AG04450 (cell line): ENCODE measurements at places on chromosomes 4 and X.

DNA sequence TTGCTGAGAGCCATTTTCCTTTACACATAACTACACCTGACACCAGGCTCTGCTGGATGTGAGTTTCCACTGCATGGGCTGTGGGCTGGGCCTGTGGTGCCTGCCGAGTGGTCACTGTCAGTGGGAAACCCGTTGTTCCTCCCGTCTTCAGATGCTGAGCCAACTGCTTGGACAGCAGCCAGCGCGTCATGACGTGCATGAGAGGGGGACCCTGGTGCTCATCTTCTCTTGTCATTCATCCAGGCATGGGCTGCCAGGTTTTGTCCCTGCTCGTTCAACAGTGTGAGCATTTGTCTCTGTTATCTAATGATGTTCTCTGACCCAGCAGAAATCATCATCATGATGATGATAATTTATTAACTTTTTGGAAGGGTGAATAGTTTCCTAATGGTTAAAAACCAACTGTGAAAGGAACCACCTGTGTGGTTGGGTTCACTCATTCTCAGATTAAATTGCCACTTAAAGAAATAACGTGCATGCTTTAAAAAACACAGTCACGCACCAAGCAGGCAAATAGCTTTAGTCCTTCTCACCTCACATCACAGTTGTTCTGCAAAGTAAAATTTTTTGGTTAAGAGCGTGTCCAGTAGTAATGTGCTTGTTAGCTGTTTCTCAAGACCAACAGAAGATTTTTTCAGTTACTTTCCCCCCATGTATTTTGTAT, 19.9 kb upstream of the CLDN34 start:
- no peak for DNase-seq

- DNase-seq, result peak; percentile 7
These were observed 64.6 kb downstream of the ANAPC4 start for GRCh38 chr4:25441519-25442117.

DNA sequence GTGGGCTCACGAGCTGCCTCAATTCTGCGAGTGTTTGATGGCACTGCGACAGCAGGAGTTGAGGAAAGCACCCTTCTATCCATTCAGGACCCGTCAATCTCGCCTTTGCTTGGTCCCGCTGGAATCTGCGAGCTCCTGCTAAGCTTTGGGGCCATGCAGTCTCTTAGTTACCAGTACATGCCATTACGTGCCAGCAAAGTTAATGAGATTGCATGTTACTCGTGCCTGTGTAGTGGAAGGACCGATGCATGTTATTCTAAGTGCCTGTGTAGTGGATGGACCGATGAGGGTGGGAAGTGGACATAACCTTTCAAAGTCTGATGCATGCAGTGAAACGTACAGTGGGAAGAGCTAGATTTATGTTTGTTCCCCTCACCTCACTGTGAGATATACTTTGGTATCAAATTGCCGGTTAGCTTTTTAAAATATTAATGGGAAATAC, 569 bp downstream of the RPS3A start:
- DNase-seq, result no peak

DNA sequence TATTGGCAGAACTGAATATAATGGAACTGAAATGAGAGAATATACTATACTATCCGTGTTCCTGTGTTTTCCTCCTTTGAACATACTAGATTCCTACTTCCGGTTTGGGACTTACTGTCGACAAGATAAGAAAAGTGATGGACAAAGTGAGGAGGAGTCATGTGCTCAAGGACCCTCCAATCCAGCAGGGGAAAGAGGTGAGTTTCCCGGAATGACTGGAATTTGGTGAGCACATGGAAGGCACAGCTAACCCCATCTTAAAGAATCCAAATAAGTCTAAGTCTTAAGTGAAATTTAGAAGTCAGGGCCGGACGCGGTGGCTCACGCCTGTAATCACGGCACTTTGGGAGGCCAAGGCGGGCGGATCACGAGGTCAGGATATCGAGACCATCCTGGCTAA, 36.6 kb upstream of the SH3D19 start:
- DNase-seq, result no peak

DNA sequence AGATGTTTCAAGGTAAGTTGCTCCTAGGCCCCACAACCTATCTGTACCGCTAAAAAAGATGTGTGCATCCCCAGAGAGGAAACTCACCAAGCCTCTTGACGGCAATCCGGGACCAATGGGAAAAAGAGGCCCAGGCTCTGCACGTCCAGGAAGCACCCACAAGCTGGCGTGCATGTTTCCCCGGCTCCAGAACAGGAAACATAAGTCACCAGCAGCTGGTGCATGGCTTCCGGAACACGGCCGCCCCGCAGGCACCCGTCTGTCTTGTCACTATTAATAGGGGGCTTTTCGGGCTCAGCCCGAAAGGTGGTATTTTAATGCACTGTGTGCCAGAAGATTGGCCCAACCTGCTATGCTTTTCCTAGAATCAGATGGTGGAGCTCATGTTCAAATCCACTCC, 22.2 kb downstream of the CRMP1 start:
- no peak for DNase-seq

GRCh38 chr4:122777846-122778673, 45.6 kb downstream of the BBS12 start:
- DNase-seq, result no peak

DNA sequence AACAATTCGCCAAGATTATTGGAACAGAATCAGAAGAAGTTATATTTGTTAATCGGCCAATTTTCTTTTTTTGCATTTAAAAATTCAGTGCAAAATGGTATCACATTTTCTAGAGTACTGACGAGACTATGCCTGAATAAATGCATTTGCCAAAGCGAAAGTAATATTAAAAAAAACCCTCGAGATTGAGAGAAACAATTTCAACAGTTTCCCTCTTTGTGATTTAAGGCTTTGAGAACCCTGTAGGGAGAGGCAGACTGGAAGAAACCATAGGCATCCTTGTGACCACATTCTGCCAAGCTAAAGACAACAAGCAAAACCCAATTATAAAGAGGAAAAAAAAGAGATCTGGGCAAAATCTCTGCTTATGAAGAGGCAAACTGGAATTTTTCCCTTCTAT, 218.1 kb upstream of the GK2 start:
- DNase-seq, result no peak

GRCh38 chrX:151151665-151152267, 24.6 kb upstream of the GPR50 start:
- no peak for DNase-seq

- no peak for DNase-seq
These were observed 174.3 kb downstream of the SLIT2 start for GRCh38 chr4:20426028-20426427.

DNA sequence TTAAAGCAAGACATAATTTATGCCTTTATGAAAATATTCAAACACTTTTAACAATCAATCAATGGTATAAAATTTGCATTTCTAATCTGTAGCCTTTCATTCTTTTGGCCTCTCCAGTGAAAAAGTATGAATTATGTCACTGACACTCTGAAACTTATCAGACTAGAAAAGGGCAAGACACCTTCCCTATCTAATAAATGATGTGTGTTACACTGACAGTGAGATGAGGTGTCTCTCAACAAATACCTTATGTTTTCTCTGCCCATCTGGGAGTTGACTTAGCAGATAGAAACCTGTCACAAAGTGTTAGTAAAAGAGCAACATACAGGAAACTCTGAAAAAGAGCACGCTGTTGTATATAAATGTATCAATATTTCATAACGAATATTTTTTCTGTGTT, 94.2 kb upstream of the TECRL start:
- DNase-seq, result no peak

- DNase-seq, result peak; percentile 52
These were observed 52.9 kb upstream of the HPF1 start for GRCh38 chr4:169810325-169811323.

GRCh38 chr4:94519019-94519418, 67.3 kb downstream of the PDLIM5 start:
- DNase-seq, result no peak

DNA sequence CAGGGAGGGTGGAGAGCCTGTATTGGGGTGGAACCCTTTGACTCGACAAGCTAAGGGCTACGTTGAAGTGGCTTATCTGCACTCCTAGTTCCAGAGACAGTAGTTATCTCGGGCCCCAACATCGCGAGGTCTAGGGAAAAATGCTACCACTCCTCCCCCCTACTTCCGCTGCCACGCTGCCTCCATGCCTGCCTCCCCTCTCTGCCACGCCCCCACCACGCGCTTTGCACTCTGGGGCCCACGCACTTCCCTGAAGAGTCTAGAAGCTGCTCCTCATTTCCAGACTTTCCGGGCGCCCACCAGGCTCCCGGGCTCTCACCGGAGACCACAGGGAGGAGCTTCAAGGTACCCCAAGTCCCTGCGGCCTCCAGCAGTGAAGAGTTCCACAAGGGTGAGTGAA, at the start of gene PASD1:
TSS of gene PASD1 (plus strand) at position 227 of the 400 bp plus-strand sequence. CDS start 37,879 bp downstream, outside the sequence.
- DNase-seq, result no peak

DNA sequence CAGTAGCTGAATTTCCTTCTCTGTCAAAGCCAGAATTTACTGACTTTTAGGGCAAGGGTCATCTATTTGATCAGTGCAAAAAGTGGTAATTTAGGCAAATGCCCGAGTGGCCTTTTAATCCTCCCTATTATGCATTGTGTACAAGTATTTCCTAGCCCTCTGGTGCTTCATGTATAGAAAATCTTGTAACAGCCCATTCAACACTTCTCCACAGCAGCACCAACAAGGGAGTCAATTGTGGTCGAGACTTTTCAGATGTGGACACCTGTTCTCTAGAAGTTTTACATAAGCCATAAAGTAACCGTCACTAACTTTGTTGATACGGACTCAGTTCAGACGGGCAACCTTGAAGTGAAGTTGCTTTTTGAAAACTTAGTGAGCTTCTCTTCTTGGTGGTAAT, 50.9 kb upstream of the FHDC1 start:
- no peak for DNase-seq

DNA sequence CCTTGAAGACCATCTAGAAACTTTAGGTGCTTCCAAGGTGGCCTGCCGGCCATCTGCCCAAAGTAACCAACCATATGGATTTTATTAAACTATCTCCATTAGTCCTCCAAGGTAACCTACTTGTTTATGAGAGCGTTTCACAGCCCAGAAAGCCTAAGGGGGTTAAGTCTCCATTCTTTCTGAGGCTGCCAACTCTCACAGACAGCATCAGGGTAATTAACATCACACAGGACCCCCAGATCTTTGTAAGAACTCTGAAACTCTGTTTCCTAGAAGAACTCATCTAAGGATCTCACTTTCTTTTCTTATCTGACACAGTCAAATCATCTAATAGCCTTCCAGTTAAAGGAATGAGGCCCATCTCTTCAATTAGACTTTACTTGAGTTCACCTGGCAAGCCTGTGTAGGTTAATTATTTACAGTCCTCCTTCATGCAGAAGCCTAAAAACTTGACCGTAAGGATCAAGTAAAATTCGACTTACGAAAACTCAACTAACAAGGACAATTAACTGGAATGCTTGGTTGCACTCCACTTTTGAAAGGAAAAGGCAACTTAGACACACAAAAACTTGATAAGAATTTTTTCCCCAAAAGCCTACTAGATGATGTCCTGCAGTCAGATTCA, 252.5 kb downstream of the GRIA3 start:
- no peak for DNase-seq

GRCh38 chrX:118423558-118423957, 72.1 kb upstream of the DOCK11 start:
- no peak for DNase-seq

- no peak for DNase-seq
These were observed 39.6 kb upstream of the SRPX start for GRCh38 chrX:38260231-38260630.

DNA sequence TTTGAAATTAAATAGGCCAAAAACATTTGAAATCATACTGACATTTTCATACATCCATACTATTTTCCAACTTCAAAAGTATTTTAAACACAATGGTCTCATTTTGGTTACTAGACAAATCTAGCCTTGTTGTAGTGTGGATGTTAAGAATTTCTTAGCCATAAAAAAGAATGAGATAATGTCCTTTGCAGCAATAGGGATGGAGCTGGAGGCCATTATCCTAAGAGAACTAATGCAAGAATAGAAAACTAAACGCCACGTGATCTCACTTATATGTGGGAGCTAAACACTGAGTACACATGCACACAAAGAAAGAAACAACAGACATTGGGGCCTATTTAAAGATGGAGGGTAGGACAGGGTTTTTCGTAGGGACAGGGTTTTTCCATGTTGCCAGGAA, 153.8 kb downstream of the CCSER1 start:
- no peak for DNase-seq

GRCh38 chrX:67731061-67731460, 187.2 kb downstream of the AR start:
- no peak for DNase-seq

GRCh38 chr4:86452422-86452891, 92.6 kb upstream of the MAPK10 start:
- no peak for DNase-seq

GRCh38 chrX:53695946-53696549, 9.5 kb upstream of the HUWE1 start:
- no peak for DNase-seq

DNA sequence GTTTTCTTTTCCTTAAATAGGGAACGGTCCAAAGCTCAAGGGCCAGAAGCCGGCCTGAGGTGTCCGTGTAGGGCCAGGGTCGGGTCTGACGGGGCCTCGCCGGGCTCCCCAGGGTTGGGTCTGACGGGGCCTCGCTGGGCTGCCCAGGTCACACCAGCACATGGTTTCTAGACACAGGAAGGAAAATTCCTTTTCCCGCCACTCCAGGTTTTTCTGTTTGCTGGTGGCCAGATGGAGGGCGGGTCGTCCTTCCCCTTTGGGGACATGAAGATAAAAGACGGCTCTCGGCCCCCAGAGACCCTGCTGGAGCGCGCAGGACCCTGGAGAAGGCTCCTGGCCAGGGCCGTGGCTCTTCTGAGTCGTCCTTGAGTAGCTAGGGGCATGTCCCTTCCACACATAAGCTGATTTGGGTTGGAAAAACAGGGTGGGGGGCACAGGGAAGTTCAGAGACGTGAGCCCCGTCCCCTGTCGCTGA, 35.1 kb downstream of the PIGG start:
- no peak for DNase-seq

GRCh38 chrX:7068939-7069367, 78.6 kb upstream of the STS start:
- DNase-seq, result no peak

GRCh38 chr4:20353646-20354045, 101.9 kb downstream of the SLIT2 start:
- no peak for DNase-seq

GRCh38 chr4:89158884-89159503, 47.7 kb downstream of the TIGD2 start:
- no peak for DNase-seq

- no peak for DNase-seq
These were observed 100.8 kb upstream of the SORBS2 start for GRCh38 chr4:185912779-185913178.

DNA sequence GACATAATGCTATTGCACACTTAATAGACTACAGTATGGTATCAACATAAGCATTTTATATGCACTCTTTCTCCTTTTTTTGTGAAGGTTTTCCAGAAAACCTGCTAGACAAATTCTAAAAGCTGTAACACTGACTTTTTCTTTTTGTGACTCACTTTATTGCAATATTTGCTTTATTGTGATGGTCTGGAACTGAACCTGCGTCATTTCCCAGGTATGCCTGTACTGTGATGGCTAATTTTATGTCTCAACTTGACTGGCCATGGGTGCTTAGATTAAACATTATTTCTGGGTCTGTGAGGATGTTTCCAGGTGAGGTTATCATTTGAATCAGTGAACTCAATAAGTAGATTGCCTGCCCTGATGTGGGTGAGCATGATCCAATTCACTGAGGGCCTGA, 35.5 kb upstream of the LAMP2 start:
- DNase-seq, result no peak
